ENCODE measurements at places on chromosomes 5 and 9.

DNA sequence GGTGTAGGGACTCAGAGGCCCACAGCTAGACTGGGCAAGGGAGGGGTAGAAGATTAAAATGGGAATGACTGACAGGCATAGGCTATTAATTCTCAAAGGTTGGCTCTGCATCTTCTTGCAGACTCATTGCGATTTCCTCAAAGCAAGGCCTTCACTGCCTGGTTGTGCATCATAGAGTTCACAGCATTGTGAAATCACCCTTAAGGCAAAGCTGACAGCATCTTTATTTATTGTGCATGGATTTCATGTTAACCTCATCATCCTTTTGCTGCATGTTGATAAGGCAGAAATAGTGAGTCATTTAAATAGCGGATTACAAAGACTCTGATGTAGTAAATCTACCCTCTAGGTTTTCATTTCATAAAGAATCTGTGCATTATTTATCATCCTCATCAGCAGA, 13.6 kb upstream of the PALM2AKAP2 start:
- no peak for DNase-seq

DNA sequence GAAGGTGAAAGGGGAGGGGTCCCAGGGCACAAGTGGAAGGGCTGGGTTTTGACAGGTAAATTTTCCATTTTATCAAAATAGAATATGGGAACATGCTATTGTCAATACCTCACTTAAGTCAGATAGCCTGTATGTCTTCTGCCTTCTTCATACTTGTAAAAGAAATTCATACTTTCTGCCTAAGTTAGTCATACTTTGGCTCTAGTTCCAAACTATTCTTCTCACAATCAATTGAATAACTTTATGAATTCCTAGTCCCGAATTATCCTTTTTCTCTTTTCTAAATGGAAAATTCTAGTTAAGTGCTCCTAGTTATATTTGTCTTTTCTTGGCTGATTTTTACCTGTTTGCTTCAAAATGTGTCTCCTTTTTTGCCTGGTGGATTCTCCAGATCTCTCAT, 271.4 kb downstream of the CSNK1G3 start:
- DNase-seq, result no peak

DNA sequence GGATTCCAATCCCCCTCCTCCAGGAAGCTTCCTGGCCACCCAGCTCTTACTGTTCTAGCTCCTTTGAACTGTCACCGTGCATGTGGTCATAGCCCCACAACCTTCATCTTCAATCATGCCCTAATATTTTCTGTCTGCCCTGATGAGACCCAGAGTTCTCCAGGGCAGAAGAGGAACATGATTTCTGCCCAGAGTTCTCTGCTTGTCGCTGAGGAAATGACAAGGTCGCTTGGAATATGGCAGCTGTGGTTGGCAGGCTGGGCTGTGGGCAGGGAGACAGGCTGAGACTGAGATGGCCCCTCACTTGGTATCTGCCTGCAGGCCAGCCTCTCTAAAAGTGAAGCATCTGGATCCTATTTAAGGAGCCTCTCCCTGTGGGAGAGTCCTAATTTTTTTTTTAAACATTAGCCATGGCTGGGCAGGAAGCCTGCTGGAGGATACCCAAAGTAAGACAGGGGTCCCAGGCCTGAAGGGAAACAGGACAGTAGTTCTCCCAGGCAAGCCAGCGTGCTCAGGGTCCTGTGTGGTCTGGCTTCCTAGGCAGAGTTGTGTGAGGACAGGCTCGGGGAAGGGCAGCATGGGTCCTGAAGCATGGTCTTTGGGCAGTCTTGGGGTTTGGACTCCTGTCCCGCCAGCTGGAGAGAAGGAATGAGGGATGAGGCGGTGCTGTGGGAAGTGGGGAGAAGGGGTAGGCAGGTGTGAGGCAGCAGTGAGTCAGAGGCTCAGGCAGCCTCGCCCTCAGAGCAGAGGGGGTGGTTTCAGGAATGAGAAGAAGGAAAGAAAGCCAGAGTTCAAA, 242.1 kb downstream of the FSTL4 start:
- DNase-seq, result no peak

DNA sequence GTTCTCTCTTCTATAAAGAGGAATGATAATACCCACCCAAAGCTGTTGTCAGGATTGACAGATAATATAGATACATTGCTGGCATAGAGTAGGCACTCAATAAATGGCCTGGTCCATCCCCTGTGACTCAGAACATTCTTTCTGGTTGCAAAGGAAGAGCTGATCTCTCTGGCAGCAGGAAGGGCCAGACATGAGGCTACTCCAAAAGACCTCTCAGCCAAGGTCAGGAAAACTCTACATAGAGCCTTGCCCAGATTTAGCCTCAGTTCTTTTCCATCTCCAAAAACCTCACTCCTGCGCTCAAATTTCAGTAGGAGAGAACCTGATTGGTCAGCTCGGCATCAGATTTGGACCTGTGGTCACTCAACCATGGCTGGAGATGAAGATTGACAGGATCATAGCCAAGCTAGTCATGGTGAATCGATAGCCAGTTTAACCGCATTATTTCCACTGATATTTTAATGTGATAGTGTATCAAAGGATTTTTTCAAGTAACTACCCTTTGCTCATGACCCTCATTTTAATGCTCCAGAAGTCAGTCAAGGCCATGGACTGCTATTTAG, 319.6 kb downstream of the DRD1 start:
- no peak for DNase-seq

DNA sequence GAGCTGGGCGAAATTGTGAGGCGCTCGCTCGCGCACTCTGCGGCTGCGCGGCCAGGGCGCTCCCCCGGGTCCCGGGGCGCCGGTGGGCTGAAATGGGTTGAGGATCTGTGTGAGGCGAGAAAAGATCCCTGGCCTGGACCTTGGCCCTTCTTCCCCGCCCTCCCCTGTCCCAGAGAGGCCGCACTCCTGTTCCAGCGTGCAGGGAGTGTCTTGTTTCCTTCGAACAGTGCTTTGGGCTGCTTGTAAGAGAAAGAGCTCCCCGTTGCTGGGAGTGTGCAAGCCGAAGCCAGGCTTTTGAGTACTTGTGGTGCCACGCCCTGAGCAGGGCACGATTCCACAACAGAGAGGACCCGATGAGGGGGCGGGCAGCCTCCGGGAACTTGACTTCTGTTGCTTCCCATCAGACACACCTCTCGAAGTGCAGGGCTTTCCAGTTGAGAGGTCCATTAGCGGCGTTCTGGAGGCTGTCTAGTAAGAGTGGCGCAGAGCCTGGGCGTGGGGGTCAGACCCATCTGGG, 535 bp downstream of the DOLPP1 start:
- DNase-seq, result no peak

DNA sequence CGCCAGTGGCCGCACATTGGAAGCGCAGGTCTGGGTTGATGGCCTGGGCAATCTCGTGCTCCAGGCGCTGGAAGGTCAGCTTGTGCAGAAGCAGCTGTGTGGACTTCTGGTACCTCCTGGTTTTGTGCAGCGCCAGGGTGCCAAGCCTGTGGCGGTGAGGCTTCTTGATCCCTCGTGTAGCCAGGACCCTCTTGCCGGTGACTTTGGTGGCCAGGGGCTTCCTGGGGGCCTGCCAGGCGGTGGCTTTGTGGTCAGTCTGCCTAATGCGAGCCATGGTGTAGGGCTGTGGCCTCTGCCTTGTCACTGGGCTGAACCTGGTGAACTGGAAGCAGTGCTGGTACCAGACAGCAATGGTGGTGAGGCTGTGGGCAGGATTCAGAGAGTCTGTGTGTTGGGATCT, 6.2 kb upstream of the TAF11L13 start:
- DNase-seq, result no peak

GRCh38 chr5:72525816-72526215, 18.6 kb upstream of the ZNF366 start:
- DNase-seq, result no peak

DNA sequence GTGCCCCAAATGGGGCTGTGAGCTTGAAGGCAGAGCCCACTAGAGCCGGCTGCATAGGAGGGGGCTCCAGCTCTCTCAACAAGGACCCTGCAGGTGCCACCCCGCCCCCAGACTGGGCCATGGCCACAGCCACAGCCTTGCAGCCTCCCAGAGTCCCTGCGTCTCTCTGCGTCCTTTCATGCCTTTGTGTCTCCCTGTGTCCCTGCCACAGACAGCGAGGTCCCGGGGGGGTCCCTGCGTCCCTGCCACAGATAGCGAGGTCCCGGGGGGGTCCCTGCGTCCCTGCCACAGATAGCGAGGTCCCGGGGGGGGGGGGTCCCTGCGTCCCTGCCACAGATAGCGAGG, 6.3 kb downstream of the NOXA1 start:
- DNase-seq, result no peak

DNA sequence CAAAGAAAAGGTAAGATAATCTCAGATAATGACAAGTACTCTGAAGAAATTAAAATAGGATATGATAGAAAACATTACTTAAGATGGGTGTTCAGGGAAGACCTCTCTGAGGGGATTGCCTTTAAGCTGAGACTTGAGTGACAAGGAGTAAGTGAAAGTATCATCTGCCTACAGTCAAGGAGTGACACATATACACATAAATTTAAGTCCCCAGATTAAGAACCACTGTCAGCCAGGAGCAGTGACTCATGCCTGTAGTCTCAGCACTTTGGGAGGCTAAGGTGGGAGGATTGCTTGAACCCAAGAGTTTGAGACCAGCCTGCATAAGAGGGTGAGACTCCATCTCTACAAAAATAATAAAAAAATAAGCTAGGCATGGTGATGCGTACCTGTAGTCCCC, 19.7 kb upstream of the ANKHD1 start:
- DNase-seq, result no peak

GRCh38 chr5:96279801-96280542, 153.1 kb downstream of the PCSK1 start:
- DNase-seq, result no peak

DNA sequence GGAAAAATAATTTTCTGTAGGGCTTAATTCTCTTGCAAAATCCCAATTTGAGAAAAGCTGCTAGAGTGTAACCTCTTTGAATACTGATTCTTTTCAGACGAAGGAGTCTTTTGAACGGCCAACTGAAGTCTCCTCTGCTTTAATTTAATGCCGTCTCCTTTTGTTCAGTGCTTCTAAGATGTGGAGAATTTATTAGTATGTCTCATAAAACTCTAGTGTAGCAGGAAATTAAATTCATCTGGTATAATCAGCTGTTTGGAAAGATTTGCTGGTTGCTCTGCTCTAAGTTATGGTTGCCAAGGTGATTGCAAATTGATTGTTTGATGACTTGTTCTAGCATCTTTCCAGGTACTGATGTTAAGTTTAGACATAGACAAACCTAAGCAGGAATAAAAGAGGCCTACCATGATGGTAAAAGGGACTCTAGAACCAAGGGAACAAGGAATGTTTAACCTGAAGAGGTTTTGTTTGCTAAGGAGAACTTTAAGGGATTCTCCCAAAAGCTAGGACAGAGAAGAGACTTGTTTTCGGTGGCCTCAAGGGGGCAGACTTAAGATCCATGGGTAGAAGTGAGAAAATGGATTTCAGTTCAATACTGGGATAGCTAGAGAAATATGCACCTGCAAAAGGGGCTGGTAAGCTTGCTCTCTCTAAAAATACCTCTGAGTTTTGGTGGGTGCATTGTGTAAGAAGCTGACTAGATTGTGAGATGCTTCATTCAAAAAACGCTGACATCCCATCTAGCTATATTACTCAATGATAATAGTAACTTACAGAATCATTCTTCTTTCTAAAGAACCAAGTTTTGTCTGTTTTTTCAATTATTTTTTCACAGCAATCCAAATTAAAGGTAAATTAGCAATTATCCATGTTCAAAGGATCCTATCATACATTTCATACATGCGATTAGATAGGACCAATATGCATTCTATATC, 5.7 kb upstream of the ADRB2 start:
- no peak for DNase-seq

GRCh38 chr5:177354711-177355110, 3.0 kb upstream of the RGS14 start:
- no peak for DNase-seq

GRCh38 chr5:15116996-15117395, 245.4 kb upstream of the ANKH start:
- no peak for DNase-seq

DNA sequence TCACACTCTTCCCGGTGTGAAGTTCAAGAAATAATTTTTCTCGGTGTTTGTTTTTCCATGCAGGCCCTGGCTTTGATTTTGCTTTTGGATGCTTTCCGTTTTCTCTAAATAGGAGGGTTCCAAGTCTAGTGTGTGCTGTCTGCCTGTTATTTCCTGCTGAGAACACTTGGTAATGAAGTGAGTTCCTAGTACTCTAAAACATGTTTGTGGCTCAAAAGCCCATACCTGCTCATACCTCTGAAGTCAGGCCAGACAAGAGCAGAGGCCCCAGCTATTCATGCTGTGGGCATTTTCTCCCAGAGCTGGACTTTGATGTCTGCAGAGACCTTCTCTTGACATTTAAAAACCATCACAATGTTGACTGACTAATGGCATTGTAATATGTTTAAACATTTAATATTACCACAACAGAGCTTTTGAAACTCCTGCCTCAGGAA, 211.2 kb downstream of the GOLPH3 start:
- DNase-seq, result no peak

GRCh38 chr5:150317048-150318003, 14.6 kb upstream of the ARSI start:
- no peak for DNase-seq

GRCh38 chr5:108145351-108145750, 236.5 kb downstream of the FBXL17 start:
- no peak for DNase-seq

DNA sequence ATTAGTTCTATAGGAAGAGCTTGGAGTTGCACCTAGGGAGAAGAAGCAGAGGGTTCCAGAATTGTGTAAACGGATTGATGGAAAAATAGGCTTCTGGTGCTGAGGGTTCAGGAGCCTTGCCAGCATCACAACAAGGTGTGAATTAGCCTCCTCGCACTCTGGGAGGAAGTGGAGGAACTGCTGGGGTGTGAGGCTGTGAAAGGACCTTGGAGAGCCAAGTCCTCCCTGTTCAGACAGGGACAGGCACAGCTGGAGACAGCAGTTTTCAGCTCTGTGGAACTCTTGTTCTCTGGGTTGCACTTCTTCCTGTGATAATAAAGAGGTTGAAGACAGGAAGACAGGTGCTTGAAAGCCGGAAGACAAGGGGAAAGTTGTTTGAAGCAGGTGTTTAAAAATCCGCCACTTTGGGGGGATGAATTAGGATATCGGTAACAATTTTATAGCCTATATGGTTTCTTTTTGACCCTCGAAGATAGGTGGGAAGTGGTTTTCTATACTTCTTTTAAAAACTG, 22.6 kb downstream of the DAPK1 start:
- no peak for DNase-seq

GRCh38 chr5:116616876-116617275, 42.3 kb upstream of the SEMA6A start:
- DNase-seq, result no peak

DNA sequence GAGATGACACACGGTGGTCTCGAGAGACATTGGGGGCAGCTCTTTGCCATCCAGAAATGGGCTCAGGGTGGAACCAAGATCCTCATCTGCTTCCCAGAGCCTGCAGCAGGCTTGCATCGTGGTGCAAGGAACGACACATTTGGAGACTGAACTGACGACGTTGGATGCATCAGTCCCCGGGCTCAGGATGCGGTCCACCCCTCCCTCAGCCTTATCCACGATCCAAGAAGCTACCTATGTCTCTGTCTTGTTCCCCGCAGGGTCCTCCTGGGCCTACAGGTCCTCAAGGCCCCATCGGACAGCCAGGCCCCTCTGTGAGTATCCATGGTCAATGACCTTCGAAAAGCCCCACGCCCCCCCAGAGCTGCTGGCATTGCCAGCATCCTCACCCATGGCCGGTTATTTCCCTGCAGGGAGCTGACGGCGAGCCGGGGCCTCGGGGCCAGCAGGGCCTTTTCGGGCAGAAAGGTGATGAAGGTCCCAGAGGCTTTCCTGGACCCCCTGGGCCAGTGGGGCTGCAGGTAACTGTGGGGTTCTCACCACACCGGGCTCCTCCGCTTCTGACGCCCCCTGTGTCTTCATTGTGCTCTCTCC, 69.4 kb upstream of the FCN2 start:
- no peak for DNase-seq

Measured in breast epithelium (tissue), 4 donors.